ENCODE measurements at places on chromosomes 1 and 21.

DNA sequence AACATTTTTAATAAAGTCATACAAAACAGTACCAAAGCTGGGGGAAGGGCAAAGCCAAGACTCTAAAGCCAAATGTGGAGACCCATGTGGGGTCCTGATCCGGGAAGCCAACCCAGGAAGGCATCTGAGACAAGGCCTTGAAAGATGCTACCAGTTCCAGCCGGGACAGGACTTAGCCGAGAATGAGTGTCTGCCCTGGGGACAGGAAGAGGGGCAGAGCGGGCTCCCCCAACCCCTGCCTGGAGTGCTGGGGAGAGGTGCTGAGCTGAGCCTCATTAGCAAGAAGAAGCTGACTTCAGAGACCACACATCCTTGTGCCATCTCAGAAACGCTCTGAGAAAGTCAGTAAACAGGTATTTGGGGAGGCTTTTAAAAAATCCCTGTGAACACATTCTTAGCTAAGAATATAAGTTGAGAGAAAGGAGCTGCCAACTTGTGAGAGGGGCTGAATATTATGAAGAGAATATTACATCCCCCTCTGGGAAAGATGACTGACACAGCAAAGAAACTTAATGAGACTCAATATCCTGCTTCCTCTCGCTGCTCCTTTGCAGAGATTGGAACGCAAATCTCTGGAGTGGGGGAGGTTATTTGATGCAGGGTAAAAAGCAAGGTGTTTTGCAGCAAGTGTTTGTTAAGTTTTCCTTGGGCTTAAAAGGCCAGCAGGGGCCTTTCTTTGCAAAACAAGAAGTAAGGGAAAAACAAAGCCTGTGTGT is 103.3 kb upstream of the KCND3 start:
- DNase-seq = no peak

GRCh38 chr1:47192458-47193384 is 2.9 kb upstream of the PDZK1IP1 start:
- peak; percentile 80 for DNase-seq

DNA sequence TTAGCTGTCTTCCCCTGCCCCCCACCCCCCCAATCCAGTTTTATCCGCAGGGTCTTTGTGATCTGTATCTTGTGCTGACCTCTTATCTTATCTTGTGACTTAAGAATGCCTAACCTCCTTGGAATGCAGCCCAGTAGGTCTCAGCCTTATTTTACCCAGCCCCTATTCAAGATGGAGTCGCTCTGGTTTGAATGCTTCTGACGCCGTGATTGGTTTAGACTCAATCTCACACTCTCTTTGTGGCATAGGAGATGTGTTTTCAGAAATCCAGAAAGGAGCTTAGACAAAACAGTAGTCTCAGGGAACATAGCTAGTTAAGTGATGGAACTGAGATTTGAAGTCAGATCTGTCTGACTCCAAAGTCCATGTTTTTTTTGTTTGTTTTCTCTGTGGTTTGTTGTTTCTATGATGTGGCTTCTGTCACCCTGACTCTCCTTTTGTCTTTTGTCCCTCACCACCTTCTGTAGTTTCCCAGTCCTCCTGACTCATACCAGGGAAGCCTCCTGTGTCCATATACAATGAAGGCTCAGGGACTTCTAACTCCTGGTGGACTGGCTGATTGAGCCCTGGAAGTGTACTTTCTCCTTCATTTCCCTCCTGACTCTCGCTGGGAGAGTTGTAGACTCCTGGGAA is 18.1 kb upstream of the USP24 start:
- DNase-seq = no peak

- DNase-seq = no peak
Observed at GRCh38 chr1:187942986-187943385, 1114.2 kb downstream of the PLA2G4A start.

- peak; percentile 66 for DNase-seq
Observed at GRCh38 chr21:29155118-29155932, 24.9 kb downstream of the MAP3K7CL start.

DNA sequence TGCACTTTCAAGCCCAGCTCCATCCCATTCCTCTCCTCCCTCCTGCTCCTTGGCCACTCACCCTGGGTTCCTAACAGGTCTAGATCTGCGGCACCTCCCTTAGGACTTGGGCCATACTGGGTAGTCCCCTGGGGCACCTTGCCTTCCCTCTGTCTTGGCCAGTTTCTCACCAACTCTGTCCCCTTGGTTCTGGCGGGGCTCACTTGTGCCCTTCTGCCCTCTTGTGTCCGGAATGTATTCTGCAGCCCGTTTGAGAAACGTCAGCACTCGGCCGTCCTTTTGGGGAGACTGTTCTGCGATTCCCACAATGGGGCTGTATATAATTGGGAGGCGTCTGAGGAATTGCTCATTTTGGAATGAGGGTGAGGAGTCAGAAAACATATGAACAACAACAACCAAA is 162.4 kb downstream of the ZSCAN20 start:
- DNase-seq = no peak

DNA sequence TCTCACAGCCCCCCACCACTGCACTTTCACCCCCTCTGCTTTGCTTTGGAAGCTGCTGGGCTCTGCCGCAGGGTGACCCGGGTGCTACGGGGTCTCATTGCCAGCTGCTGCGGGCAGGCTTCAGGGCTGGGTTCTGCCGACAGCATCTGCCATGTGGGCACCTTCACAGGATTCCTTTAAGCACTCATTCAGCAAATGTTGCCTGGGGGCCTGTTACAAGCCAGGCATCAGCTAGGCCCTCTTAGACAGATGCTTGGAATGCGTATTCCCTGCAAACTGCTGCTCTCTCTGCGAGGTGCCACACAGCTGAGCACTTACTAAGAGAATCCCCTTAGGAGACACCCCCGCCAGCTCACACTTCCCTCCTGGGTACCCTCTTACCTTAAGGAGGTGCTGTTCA is 29.2 kb downstream of the COL16A1 start:
- no peak for DNase-seq

GRCh38 chr1:157829210-157829609 is 9.3 kb upstream of the FCRL1 start:
- DNase-seq = no peak

GRCh38 chr1:202697038-202697437 is 13.2 kb downstream of the SYT2 start:
- no peak for DNase-seq

DNA sequence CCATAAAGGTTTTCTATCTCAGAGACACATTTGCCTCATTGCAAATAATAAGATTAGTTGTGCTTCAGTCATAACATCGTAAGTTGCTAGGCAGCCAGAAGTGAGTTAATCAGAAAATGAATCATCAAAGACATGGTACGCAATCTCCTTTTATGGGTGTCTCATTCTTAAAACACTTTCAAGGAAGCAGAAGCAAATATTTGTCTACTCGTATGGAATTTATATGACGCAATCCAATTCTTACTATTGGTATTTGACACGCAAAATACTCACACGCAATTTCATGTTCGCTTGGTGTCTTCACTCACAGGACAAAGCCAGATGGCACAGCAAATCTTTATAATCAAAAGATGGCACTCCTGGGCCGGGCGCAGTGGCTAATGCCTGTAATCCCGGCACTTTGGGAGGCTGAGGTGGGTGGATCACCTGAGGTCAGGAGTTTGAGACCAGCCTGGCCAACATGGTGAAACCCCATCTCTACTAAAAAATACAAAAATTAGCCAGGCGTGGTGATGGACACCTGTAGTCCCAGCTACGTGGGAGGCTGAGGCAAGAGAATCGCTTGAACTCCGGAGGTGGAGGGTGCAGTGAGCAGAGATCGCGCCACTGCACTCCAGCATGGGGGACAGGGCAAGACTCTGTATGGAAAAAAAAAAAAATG is 56.4 kb downstream of the HLCS start:
- no peak for DNase-seq

GRCh38 chr1:206497774-206498173 is 9.6 kb upstream of the RASSF5 start:
- DNase-seq = no peak

- no peak for DNase-seq
Observed at GRCh38 chr21:42758721-42759593, 105.5 kb downstream of the PDE9A start.

GRCh38 chr1:33147275-33147996 is 34.4 kb downstream of the TRIM62 start:
- DNase-seq = no peak

GRCh38 chr1:11441211-11441952 is 37.6 kb upstream of the DISP3 start:
- no peak for DNase-seq

GRCh38 chr1:230272557-230272956 is 153.6 kb downstream of the PGBD5 start:
- no peak for DNase-seq

GRCh38 chr1:31879981-31880608 is 58.1 kb downstream of the PTP4A2 start:
- no peak for DNase-seq

DNA sequence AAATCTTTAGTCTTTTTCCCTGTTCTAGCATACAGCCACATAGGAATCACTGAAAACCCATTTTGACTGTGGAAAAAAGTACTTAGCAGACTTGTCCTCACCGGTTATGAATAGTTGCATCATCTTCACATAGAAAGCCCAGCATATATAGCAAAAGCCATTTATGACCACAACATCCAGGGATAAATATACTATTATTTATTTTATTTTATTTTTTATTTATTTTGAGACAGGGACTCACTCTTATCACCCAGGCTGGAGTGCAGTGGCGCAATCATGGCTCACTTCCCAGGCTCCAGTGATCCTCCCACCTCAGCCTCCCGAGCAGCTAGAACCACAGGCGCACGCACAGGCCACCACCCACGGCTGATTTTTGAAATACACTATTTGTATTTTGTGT is 175.3 kb downstream of the GALNT2 start:
- DNase-seq = no peak

GRCh38 chr1:25669781-25670567 is 53.4 kb downstream of the MAN1C1 start:
- DNase-seq = no peak
